ENCODE measurements at places on chromosomes 4 and X.
A peak's percentile ranks its signal among the peaks of the same experiment; 100 is the strongest.

- no peak for DNase-seq
These were observed 70.3 kb downstream of the STIM2 start for GRCh38 chr4:26930964-26931363.

GRCh38 chr4:947491-947971 is 15.3 kb downstream of the TMEM175 start:
- no peak for DNase-seq

DNA sequence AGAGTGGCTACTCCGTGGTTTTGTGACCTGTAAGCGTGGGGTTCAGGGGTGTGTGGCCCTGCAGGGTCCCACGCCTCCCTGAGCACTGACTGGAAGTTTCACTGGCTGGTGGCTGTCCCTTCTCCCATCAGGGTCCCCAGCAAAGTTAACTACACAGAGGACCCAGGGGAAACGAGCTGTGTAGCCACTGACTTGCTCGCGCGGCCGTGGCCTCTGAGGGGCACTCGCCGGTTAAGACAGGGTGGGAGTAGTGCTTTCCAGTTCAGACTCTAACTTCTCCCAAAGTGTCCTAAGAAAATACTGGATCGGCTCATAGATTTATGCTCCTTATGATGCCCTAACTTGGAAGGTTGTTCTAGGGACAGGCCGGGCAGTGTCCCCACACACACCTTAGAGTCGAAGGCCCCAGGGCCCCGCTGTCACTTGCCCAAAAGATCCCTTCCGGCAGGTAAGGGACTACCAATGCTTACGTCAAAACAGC is 28.2 kb downstream of the NELFA start:
- DNase-seq = no peak

GRCh38 chr4:41525129-41525528 is 12.8 kb upstream of the LIMCH1 start:
- DNase-seq = no peak

DNA sequence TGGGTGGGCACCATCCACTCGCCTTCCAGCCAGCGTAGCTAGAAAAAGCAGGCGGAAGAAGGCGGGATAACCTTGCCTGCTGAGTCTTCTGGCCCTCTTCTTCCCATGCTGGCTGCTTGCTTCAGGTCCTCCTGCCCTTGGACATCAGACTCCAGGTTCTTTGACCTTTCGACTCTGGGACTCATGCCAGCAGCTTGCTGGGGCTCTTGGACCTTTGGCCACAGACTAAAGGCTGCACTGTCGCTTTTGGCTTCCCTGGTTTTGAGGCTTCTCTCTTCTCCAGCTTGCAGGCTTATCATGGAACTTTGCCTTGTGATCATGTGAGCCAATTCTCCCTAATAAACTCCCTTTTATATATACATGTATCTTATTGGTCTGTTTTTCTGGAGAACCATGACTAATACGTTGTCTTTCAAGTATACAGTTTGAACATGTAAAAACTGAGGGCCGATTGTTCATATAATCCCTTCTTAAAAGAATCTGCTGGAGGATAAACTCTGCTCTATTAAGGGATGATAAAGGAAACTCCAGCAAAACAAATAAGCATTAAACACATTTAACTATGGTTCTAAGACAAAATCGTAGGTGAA is 116.6 kb upstream of the LCORL start:
- no peak for DNase-seq

DNA sequence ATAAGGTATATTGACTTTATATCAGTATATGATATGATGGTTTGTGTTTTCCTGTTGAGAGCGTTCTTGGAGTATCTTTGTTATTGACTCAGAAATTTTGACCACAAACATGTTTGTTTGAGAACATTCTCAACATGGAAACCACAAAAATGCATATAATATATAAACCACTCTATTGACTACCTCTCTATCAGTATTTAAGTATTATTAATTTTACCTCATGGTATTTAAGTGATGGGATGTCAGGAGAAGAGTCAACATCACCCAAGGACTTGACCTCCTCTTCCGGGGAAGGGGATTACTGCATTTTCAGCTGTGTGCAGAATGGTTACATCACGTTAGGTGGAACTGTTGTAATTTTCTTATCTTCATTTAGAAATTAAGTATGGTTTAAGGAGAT is 54.3 kb upstream of the PUDP start:
- no peak for DNase-seq

- DNase-seq = no peak
These were observed 82.1 kb upstream of the BANK1 start for GRCh38 chr4:101708293-101709039.

DNA sequence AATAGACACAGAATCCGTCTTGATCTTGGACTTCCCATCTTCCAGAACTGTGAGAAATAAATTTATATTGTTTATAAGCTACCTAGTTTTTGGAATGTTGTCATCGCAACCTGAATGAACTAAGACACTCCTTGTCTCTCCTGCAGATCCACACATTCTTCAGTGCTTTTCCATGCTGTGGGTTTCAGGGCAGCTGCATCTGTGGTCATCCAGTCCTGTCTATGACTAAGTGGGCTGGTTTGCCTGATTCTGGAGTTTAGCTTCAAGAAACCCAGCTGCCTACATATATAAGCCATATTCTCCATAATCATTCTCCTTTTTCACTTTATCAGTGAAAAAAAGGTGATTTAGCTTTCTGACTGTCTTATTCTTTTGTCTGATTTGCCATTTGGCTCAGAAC is 170.3 kb upstream of the KIT start:
- DNase-seq = no peak

GRCh38 chr4:17769406-17770174 is 11.8 kb downstream of the FAM184B start:
- DNase-seq = no peak

DNA sequence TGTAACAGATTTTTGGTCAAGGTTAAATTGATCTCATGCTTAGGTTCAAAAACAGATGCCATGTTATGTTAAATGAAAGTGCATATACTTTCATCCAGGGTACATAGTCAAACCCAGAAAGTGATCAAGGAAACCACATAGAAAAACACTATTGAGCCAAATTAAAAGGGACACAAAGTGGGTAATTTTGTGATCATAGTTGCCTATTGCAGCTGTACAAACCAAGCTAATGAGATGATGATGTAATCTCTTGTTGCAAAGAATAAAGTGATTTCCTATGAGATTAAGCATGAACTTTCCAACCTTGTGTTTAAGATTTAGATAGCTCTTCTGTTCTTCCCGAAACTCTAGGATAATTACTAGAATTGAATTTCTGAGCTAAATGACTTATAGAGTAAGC is 20.2 kb upstream of the LIMCH1 start:
- DNase-seq = no peak

GRCh38 chrX:70479247-70479921 is 34.7 kb downstream of the DLG3 start:
- DNase-seq = no peak

DNA sequence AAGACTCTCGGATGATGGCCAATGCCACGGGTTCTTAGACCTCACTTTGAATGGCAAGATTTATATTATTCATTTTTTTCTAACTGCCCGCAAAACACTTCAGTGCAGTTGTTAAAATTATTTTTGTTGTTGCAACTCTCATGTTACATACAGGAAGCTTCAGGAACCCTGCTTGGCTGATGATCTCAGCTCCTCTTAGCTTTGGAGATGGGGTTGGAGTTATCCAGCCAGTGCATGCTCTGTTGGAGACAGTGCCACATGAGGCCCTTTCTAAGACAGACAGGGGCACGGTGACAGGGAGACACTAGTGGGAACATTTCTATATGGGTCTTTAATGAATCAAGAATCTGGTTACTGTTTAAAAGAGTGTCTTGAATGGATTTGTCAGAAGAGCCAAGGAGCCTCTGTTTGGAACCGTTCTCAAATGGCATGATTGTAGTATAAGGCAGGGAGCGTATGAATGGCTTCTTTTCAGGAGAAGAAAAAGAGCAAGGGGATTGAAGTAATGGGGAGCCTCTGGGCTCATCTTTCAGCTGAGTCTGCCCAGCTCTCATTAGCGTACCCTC is 61.9 kb upstream of the ENPP6 start:
- no peak for DNase-seq

DNA sequence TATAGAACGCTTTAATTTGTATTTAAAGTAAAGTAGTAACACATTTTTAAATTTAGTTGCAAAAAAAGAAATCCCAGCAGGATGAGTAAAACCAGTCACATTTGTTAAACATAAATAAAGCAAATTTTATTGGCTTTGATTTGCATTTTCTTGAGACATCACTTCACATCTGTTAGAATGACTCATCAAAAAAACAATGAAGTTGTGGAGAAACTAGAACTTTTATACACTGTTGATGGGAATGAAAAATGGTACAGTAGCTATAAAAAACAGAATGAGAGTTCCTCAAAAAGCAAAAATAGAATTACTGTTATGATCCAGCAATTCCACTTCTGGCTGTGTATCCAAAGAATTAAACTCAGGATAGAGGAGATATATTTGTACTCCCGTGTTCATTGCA is 454.0 kb upstream of the KLHL4 start:
- no peak for DNase-seq

DNA sequence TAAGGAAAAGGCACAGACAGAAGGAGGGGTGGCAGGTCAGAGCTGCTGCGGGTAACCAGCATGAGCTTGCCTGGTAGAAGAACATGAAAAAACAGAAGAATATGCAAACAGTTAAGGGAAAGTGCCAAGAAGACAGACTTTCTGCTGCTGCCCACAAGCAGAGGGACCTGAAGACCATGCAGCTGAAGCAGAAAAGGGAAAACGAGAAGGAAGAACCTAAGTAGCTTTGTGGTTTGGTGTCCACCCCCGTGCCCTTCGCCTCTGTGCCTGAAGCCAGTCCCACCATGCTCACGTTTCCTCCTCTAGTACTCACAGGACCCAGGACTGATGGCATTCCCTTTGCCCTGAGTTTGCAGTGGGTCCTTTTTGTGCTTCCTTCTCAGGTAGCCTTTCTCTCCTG is 62.8 kb downstream of the UBA6 start:
- no peak for DNase-seq

DNA sequence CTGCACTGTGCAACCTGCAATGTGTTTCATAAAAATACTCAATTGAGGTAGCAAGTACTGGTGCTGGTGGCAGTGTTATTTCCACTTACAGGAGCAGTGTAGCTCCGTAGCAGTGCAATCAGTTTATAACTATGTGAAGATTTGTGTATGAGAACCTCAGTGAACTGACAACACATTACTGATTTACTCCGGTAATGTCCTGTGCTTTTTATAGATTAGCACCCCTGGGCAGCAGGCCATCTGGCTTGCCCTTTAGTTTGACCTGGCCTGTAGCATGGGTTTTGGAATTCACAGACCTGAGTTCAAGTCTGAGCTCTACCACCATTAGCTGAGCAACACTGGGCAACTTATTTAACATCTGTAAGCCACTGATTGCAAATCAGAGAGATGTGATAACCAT is 78.6 kb upstream of the GBA3 start:
- DNase-seq = no peak

GRCh38 chr4:27278615-27279375 is 418.2 kb downstream of the STIM2 start:
- DNase-seq = peak; percentile 11

- DNase-seq = no peak
These were observed 2349.0 kb upstream of the TENM3 start for GRCh38 chr4:179894066-179894778.

- no peak for DNase-seq
These were observed 250.4 kb downstream of the ADAMTS3 start for GRCh38 chr4:72318421-72319170.

GRCh38 chrX:1398431-1399340 is 6.8 kb upstream of the SLC25A6 start:
- no peak for DNase-seq

- no peak for DNase-seq
These were observed 170.3 kb upstream of the PUDP start for GRCh38 chrX:7318241-7318640.

DNA sequence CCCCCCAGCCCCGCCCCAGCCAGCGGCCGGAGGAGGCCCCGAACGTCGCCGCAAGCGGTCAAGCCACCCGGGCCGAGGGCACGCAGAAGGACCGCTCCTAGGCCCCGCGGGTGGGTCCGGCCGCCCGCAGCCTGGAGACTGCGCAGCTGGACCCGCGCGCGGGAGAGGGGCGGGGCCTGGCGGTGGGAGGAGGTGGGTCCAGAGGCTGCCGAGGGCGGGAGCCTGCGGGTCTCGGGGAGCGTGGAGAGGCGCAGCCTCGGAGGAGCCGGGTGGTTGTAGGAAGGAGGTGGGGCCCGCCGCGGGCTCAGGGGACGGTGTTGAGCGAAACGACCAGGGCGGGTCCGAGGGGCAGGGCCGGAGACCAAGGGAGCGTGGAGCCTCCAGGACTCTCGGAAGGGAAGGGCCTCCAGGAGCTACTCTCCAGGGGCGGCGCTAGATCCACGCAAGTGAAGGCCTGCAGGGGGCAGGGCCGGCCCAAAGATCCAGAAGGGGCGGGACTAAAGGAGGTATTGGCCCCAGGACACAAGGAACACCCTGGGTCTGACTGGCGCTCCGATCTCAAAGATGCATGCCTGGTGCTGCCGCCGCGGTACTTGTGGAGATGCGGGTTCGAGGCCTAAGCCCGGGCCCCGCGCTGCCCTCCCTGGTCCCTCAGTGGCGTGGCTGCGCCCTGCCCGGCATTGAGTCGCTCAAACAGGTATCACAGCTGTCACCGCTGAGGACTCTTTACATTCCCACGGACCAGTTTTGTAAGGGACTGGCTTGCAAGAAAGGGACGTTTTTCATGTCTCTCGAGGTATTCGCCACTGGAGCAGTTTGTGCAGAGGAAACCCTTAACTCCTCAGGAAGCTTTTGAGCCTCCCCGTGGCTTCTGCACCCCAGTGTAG is 5.9 kb downstream of the TIMM17B start:
- peak; percentile 81 for DNase-seq

- no peak for DNase-seq
These were observed 42.5 kb upstream of the XIAP start for GRCh38 chrX:123817288-123817894.

- no peak for DNase-seq
These were observed 290.3 kb downstream of the LDB2 start for GRCh38 chr4:16608123-16608522.

- no peak for DNase-seq
These were observed 175.8 kb upstream of the NPY2R start for GRCh38 chr4:155032521-155033229.

GRCh38 chr4:17708992-17709762 is 72.2 kb downstream of the FAM184B start:
- DNase-seq = no peak

DNA sequence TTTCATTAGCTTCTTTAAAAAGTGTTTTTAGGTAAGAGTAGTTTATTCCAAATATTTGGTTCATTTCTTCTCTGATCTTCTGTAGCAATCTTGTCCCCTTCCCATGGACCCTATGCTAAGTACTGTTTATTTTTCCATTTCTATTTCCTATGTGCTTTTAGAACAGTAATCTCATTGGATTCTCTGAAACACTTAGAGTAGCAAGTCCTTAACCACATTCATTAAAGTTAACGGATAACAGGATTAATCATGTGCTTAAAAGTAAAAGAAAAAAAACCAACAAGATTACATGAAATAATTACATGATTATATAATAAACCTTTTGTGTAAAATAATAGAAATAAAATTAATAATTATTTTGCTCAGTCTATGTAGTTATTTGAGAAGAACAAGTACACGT is 929.7 kb downstream of the C4orf33 start:
- no peak for DNase-seq

GRCh38 chr4:108152980-108153379 is 15.8 kb downstream of the LEF1 start:
- no peak for DNase-seq

GRCh38 chr4:47530801-47531200 is 45.7 kb downstream of the ATP10D start:
- no peak for DNase-seq

GRCh38 chr4:140271553-140271952 is 101.9 kb upstream of the SCOC start:
- DNase-seq = no peak

- no peak for DNase-seq
These were observed 351.8 kb upstream of the GNPDA2 start for GRCh38 chr4:45078201-45078600.

GRCh38 chr4:162510115-162510514 is 346.3 kb upstream of the FSTL5 start:
- DNase-seq = no peak
